ENCODE measurements at places on chromosomes 1 and 21.

- no peak for DNase-seq
These were observed 70.4 kb downstream of the CACHD1 start for GRCh38 chr1:64540265-64540791.

GRCh38 chr1:211928993-211929637 is 98.6 kb upstream of the LPGAT1 start:
- no peak for DNase-seq

GRCh38 chr1:210908257-210908656 is 225.7 kb downstream of the KCNH1 start:
- DNase-seq, result no peak

GRCh38 chr1:178726087-178726517 is 1.1 kb downstream of the RALGPS2 start:
- no peak for DNase-seq

DNA sequence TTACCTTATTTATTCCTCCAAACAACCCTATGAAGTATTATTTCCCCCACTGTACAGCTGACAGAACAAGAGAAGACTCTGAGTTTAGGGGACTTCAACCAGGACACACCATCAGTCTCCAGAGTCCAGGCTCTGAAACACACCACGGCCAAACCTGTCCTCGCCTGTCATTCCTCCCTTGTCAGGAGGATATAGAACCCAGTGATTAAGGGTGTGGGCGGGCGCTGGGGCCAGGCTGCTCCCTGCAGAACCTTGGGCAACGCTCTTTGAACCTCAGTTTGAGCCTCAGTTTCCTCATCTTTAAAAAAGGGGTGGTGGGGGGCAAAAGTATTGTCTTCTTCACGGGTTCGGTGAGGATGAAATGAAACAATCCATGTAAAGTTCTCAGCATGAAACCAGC is 9.4 kb upstream of the CEP85 start:
- DNase-seq, result no peak

DNA sequence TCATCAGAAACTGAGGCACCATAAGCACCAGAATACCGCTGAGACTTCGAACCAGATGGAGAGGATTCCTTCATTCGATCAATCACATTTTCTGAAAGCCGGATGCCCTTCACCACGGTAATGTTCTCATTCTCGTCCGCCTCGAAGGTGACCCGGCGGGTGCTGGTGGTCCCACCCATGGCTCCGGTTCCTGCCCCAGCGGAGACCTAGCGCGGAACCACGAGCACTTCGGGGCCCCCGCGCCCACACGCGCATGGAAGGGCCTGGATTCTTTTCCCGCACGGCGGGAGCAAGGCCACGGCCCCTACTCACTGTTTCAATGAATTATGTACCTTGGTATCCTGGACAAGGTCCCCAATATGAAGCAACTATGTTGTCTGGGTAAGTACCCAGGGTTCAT is 33.1 kb upstream of the WDTC1 start:
- DNase-seq, result no peak

DNA sequence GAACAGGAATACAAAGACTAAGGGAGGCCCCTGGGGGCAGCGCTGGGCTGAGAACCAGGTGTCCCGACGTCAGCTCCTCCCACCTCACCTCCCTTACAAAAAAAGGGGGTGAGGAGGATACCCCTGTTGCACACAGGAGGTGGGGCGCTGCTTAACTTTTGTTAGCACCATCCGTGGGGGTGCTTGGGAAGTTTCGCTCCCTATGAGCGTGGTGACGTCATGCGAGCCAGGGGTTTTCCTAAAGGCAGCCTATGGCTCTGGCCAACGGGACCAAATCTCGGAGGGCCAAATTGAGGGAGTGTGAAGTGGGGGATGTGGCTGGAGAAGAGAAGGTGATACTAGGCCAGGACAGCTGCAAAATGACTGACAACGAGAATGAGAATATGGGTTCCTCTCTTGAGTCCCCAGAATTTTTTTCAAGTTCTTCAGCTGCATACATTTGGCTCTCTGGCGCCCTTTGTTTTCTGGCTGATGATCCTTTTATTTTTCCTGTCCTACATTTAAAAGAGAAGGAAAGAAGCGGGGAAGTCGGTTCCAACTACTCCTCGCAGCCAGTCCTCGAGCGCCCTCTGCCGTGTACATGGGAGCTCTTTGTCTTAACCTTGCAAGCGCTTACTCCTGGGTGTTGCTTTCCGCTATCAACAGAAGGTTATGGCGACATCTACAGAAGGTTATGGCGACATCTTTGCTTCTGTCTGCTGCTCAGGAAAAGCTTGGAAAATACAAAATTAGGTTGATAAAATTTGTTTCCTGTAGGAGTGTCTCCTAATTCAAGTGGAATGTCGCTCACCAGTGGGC is 48.0 kb upstream of the ZC3H11B start:
- no peak for DNase-seq

DNA sequence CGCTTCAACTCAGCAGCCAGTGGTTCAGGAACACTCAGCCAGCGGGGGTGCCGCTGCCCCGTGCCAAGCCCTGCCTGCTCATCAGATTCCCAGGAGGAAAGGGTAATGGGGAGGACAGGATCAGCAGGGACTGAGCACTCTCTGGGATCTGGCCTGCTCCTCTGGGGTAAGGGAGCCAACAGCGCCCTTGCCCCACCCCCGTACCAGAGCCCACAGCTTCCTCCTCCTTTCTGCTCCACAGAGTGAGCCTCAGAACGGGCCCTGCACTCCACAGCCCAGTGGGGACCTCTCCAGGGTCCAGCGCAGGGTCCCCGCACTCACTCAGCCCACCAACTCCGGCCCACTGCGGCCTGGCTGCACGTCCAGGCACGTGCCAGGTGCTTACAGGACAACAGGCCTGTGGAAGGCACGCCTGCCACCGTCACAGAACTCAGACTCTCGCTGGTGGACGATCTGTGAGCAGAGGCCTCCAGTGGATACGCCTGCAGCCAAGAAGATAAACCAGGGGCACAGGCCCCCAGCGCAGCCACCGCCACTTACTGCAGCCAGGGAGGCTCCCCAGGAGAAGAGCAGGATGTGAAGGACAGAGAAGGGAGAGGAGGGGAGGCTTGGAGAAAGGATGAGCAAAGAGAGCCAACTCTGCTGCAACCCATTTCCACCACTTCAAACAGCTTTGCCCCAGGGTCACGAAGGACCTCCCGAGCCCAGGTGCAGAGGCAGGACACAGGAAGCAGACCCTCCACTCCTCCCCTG is 2.1 kb downstream of the MEGF6 start:
- no peak for DNase-seq

DNA sequence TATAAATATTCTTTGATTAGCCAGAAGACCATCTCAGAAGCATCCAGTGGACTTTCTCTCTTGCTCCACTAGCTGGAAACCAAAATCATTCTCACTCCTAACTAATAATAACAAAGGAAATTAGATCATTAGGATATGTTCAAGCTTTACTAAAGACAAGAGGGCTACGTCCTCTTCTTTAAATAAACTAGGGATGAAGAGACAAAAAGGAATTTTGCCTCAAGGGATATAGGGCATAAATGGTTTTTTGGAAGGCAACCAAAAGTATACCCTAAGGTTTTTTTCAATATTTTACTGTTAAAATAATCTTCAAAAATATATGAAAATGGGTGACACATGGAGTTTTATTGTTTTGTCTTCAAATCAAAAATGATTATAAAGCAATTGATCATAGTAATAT is 745.8 kb downstream of the MRPL39 start:
- no peak for DNase-seq

DNA sequence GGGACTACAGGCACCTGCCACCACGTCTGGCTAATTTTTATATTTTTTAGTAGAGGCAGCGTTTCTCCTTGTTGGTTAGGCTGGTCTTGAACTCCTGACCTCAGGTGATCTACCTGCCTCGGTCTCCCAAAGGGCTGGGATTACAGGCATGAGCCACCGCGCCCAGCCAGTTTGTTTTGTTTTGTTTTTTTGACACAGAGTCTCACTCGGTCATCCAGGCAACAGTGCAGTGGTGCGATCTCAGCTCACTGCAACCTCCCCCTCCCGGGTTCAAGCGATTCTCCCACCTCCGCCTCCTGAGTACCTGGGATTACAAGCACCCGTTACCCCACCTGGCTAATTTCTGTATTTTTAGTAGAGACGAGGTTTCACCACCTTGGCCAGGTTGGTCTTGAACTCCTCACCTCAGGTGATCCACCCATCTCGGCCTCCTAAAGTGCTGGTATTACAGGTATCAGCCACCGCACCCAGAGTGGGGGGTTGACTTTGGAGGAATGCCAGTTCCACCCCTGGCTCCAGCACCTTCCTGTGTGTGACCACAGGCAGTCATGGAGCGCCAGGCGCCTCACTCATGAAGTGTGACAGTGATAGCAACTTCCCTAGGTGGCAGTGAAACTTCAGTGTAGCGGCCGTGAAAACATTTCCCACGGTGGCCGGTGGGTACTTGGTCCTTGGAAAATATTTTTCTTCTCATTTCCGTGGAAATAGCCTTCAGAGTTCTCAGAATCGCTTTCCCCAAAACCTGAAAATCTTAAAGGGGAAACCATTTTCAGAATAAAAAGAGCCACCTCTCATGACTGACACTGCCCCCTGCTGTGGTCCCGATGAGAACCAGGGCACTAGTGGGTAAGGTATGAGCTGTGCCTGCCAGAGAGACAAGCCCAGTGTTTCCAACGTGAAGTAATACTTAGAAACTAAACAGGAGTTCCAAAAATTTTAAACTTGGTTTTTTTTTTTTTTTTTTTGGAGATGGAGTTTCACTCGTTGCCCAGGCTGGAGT is 48.6 kb downstream of the WDR4 start:
- DNase-seq, result no peak

GRCh38 chr1:5621692-5622091 is 370.5 kb downstream of the NPHP4 start:
- DNase-seq, result peak; percentile 33

GRCh38 chr1:153122831-153123421 is 9.6 kb upstream of the SPRR2F start:
- no peak for DNase-seq

DNA sequence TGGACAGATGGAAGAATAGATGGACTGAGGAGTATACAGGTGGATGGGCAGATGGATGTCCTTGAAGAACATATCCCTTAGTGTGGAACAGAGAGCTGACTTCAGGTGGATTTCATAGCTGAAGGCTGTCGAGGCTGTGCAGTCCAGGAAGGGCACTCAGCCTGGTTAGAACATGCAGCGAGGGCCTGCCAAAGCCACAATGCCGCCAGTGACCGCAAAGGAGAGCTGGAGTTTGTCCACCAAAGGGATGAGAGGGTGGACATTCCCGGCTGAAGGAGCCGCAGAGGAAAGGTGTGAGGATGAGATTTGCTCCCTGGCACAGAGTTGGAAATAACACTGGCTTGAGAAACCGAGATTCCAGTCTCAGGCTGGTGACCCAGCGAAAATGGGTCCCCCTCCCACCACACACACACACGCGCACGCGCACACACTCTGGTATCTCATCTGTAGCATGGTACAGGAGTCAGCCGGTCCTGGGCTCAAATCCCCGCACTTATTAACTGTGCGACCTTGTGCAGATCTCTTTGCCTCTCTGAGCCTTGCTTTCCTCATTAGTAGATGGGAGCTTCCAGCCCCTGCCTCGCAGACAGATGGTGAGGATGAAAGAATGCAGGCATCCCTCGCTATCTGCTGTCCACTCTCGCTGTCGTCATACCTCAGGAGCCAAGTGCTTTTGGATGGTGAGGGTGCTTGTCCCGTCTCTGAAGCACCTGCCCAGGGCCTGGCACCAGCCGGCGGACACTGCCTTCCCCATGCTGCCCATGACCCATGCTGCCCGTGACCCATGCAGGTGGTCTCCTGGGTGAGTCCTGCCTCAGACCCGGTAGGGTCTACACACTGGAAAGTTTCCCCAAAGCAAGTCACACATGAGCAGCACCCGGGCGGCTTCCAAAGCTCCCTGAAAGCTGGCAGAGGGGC is 26.8 kb upstream of the EFHD2 start:
- no peak for DNase-seq

DNA sequence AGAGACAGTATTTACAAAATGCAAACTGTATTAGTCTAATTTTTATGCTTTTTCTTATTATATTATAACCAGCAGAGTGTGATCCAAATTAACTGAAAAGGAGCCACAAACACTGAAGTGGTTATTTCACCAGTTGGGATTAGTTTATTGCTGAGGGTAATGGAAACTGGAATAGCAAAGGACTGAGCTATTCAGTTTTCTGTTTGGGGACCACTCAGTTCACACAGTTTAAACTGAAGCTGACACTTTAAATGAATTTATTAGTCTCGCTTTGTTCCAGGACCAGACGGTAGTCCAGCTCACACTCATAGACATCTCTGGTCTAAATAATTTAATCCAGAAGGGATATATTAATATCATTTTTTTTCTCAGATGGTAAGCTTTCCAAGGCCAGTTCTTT is 410.7 kb downstream of the LTN1 start:
- DNase-seq, result no peak

DNA sequence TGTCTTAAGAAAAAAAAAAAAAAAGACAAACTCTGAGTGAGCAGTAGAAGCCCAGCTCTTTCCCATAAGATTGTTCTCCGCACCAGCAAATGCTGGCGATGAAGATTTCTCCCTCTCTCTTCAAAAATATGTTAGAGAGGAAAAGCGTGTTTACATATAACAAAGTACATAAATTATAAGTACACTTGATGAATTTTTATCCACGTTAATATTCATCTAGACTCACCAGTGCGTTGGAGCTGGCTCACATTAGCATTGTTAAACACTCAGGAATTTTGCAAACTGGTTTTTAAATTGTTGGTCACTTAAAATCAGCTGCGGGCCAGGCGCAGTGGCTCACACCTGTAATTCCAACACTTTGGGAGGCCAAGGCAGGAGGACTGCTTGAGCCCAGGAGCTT is 56.0 kb downstream of the RUNX3 start:
- DNase-seq, result no peak

DNA sequence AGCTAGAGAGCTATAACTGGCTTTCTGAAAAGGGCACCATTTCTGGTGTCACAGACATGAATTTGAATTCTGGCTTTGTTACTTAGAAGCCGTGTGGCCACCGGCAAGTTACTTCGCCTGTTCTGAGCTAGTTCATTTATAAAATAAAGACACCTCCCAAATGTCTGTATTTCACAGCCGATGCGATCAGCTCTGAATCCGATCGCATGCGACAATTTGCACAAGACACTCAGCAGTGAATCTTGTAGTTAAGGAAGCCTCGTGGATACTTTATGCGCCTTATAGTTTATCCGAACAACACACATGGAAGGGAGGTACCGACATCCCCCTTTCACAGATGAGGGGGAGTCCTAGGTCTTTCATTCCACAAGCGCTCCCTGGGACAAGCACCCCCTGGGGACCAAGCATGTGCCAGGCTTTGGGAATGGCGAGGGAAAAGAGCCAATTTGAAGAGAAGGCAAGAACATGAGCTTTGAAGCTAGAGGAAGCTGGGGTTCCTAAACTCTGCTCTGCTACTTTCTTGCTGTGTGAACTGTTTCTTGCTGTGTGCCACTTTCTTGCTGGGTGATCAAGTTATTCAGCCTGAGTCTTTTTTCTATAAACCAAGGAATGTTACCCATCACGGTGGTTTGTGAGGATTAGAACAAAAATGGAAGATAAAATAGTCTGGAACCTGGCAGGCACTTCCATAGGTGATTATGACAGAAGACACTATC is 3.9 kb downstream of the ID3 start:
- DNase-seq, result no peak

- no peak for DNase-seq
These were observed 41.5 kb upstream of the GBP6 start for GRCh38 chr1:89322402-89322801.

Data from stimulated activated effector memory CD8-positive, alpha-beta T cell treated with anti-CD3 and anti-CD28 coated beads, Interleukin-12 subunit alpha, Interleukin-12 subunit beta, amount 100 ng/mL, for 72 hours (primary cell).